ENCODE measurements at places on chromosomes 3 and 15. TPM values are rescaled to one million over a fixed set of nuclear protein-coding genes. Genes with fewer than 3 reads are reported as not detected.

DNA sequence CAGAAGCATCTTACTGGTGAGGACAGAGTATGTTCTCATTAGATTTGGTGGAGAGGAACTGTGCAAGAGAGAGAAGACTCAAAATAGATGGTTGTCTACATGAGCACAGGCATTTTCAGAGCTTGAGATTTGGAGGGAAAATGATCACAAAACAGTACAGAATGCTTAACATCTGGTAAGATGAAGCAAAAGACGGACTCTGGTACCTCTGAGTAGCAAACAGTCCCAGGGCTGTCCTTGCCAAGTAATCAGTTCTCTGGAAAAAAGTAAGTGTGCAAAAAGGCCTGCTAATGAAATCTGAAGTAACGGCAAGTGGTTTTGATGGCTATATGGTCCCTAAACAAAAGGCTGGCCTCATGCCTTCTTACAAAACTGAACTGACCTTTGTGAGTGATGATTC, 414.2 kb downstream of the CNTN4 start:
- no peak overlapping the region for H3K4me3 ChIP-seq
- no peaks in the 10 kb centered on the region for H3K27me3 ChIP-seq
- H3K27ac ChIP-seq: no peak overlapping the region
- DNase-seq: no peak
- no peaks in the 10 kb centered on the region for H3K36me3 ChIP-seq

DNA sequence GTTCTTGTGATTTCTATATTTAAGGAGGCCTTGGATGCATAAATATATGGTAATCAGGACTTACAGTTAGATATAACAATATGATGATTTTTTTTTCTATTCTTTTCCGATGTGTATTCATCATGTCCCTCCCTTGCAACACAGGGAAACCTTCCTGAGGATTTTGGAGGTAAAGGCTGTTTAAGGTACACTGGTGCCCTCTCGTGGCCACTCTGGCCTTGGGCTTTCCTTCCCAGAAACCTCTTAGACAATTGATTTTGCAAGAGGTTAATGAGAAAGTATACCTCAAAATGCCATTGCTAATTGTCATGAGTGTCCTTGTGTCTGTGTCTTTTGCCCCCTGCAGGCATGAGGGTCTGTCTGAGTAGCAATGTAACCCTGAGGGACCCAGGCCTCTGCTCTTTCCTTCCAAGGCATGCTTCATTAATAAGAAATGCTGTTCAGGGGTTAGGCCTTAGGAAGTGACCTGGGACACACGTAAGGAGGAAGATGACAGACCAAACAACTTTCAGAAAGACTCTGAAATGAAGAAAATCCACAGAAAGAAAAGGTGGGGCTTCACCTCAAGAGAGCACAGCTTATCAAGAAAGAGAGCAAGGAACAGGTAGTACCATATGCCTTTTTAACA, 70.3 kb upstream of the PPP2R3A start:
- H3K4me3 ChIP-seq: no peak overlapping the region
- DNase-seq: peak; percentile 80
- no peaks in the 10 kb centered on the region for H3K27me3 ChIP-seq
- no peaks in the 10 kb centered on the region for H3K36me3 ChIP-seq
- no peak overlapping the region for H3K27ac ChIP-seq

DNA sequence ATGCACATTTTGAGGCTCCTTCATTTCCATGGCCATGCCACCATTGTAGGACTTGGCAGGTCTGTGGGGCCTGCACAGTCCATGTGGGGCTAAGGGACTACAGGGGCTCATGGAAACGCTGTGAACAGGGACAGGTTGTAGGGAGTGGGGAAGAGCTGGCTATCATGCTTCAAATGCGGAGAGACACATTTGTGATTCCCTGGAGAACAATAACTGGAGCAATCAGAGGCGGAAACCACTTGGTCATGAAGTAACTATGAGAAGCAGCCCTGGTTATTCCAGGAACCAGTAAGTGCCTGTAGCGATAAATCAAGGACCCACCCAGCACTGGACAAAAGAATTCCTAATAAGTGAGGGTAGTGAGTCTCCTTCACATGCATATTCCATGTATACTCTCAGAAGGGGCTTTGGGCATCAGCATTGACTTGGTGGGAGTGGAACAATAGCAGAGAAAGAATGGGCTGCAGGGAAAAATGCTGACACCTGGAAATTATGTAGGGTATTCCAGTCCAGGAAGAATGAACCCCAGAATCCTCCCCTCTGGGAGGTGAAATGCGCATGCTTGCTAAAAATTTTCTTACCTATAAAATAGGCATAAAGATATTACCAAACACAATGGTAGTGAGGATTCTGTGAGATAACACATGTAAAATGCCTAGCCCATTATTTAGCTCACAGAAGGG, 251.4 kb upstream of the ROPN1 start:
- no peak overlapping the region for H3K27ac ChIP-seq
- DNase-seq: no peak
- no peaks in the 10 kb centered on the region for H3K27me3 ChIP-seq
- peaks cover 4% of the 10 kb centered on the region for H3K4me1 ChIP-seq
- H3K36me3 ChIP-seq: no peaks in the 10 kb centered on the region
- H3K4me3 ChIP-seq: no peak overlapping the region

GRCh38 chr15:51135276-51135675, 40.6 kb upstream of the TNFAIP8L3 start:
- no peaks in the 10 kb centered on the region for H3K27me3 ChIP-seq
- H3K4me1 ChIP-seq: no peaks in the 10 kb centered on the region
- H3K36me3 ChIP-seq: no peaks in the 10 kb centered on the region

GRCh38 chr3:105806359-105806758, 62.5 kb downstream of the CBLB start:
- peaks cover 17% of the 10 kb centered on the region for H3K4me1 ChIP-seq
- no peak overlapping the region for H3K4me3 ChIP-seq
- no peaks in the 10 kb centered on the region for H3K27me3 ChIP-seq

GRCh38 chr15:78811124-78811824, at the start of gene ADAMTS7:
ADAMTS7 (minus strand) TSS chr15:78811464; CDS start chr15:78811220, 244 bp downstream.
- peak; percentile 84 for DNase-seq
- no peaks in the 10 kb centered on the region for H3K36me3 ChIP-seq
- peaks cover 15% of the 10 kb centered on the region for H3K4me1 ChIP-seq
- H3K27me3 ChIP-seq: no peaks in the 10 kb centered on the region
- H3K4me3 ChIP-seq: peak within 1 kb of the TSS; percentile 67
- H3K27ac ChIP-seq: peak within 1 kb of the TSS; percentile 88

- no peak overlapping the region for H3K27ac ChIP-seq
- H3K4me3 ChIP-seq: no peak overlapping the region
- no peaks in the 10 kb centered on the region for H3K4me1 ChIP-seq
- DNase-seq: no peak
- no peaks in the 10 kb centered on the region for H3K36me3 ChIP-seq
Measured at GRCh38 chr3:71492974-71493771, 90.4 kb downstream of the FOXP1 start.

DNA sequence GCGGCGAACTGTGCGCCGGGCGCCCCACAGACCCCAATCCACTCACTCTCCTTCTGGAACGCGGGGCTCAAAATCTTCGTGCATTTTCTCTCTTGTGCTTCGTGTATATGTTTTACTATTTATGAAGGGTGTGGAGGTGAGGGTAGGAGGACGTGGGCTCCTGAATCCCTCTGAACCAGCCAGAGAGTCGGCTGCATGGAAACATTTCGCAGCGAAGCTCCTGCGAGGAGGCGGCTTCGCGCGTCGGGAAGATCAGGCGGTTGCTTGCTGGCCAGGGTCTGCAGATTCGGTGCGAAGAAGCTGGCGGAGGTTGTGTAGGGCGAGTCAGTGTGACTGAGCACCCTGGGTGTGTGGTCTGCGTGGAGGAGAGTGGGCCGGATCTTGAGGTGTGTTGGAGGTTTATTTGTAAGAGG, 1.1 kb downstream of the CNTN4 start:
- DNase-seq: peak; percentile 42
- H3K27me3 ChIP-seq: peaks cover 47% of the 10 kb centered on the region
- H3K27ac ChIP-seq: no peak overlapping the region
- no peaks in the 10 kb centered on the region for H3K36me3 ChIP-seq
- peak overlapping the region; percentile 58 for H3K4me3 ChIP-seq

GRCh38 chr3:25768851-25769250, 14.4 kb downstream of the NGLY1 start:
- no peaks in the 10 kb centered on the region for H3K4me1 ChIP-seq
- peaks cover 7% of the 10 kb centered on the region for H3K36me3 ChIP-seq
- no peaks in the 10 kb centered on the region for H3K27me3 ChIP-seq
- DNase-seq: no peak
- no peak overlapping the region for H3K4me3 ChIP-seq

- no peak overlapping the region for H3K4me3 ChIP-seq
- H3K4me1 ChIP-seq: no peaks in the 10 kb centered on the region
- H3K36me3 ChIP-seq: no peaks in the 10 kb centered on the region
Measured at GRCh38 chr3:173066044-173067004, 74.7 kb downstream of the SPATA16 start.

DNA sequence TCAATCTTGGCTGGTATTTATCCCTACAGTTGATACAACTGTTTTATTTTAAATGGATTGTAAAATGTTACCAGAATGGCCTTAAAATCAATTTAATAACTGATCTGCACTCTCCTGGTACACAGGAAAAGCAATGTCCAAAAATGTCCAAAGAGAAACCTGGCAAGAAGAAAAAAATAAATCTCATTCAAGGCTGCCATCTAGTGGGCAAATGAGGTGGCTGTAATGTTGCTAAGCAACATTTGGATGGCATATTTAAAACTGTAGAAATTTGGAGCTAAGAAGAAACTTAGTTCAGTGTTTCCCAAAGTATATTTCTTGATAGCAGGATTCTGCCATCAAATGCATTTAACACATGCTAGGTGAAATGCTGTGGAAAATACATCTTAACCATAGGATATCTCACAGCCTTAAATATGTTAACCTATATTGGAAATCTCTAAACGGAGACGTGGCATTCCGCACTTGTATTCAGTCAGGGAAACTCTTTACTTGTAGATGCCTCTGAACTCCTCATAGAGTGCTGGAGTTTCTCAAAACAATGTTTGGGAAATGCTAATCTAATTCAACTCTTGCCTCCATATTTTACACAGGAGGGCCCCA, 216.8 kb downstream of the ERC2 start:
- H3K4me1 ChIP-seq: no peaks in the 10 kb centered on the region
- peak; percentile 82 for DNase-seq
- H3K27me3 ChIP-seq: no peaks in the 10 kb centered on the region
- no peak overlapping the region for H3K27ac ChIP-seq
- H3K36me3 ChIP-seq: no peaks in the 10 kb centered on the region

GRCh38 chr15:58988006-58988785, 733 bp downstream of the RNF111 start:
- peaks cover 3% of the 10 kb centered on the region for H3K36me3 ChIP-seq
- H3K27me3 ChIP-seq: no peaks in the 10 kb centered on the region
- H3K27ac ChIP-seq: peak overlapping the region; percentile 85

- no peak overlapping the region for H3K4me3 ChIP-seq
- H3K4me1 ChIP-seq: peaks cover 45% of the 10 kb centered on the region
- no peaks in the 10 kb centered on the region for H3K36me3 ChIP-seq
- DNase-seq: no peak
- no peak overlapping the region for H3K27ac ChIP-seq
- no peaks in the 10 kb centered on the region for H3K27me3 ChIP-seq
Measured at GRCh38 chr3:14845180-14845579, 26.4 kb downstream of the FGD5 start.

DNA sequence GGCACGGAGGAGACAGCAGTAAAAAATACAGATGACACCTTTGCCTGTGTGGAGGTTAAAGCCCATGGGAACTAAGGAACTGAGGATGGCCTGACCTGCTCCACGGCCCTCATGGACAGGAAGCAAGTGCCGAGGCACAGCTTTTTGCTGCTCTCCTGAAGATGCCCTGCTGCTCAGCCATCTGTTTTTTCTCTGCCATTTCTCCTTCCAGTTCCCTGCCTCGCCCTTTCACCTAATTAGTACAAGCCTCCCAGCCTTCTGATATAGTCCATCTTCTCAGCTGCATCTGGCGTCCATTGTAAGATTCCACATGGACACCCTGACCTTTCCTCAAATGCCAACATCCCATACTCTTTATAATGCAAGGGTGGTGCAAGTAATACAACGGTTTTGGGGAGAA, 11.8 kb upstream of the CXCR6 start:
- no peak overlapping the region for H3K27ac ChIP-seq
- peaks cover 29% of the 10 kb centered on the region for H3K36me3 ChIP-seq
- H3K4me1 ChIP-seq: peaks cover 5% of the 10 kb centered on the region
- H3K27me3 ChIP-seq: no peaks in the 10 kb centered on the region
- no peak for DNase-seq
- no peak overlapping the region for H3K4me3 ChIP-seq

DNA sequence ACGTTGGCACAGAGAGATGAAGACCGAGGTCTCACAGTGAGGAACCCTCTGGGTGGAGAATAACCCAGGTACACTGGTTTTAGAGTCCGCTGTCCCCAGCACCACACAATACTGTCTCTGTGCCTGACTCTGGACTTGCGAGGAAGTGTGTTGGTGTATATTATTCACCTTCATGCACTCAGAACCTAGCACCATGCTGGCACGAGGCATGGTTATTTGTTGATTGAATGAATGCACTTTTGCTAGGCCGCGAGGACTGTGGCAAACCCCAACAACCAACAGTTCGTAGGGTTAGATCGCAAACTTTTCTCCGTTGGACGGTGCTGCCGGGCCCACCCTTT, 484 bp upstream of the C3orf52 start:
- H3K4me3 ChIP-seq: peak overlapping the region; percentile 16
- peak overlapping the region; percentile 75 for H3K27ac ChIP-seq
- H3K36me3 ChIP-seq: no peaks in the 10 kb centered on the region
- DNase-seq: no peak

GRCh38 chr15:101528108-101528916, 38.8 kb upstream of the PCSK6 start:
- H3K27ac ChIP-seq: no peak overlapping the region
- no peaks in the 10 kb centered on the region for H3K36me3 ChIP-seq
- H3K4me3 ChIP-seq: no peak overlapping the region

DNA sequence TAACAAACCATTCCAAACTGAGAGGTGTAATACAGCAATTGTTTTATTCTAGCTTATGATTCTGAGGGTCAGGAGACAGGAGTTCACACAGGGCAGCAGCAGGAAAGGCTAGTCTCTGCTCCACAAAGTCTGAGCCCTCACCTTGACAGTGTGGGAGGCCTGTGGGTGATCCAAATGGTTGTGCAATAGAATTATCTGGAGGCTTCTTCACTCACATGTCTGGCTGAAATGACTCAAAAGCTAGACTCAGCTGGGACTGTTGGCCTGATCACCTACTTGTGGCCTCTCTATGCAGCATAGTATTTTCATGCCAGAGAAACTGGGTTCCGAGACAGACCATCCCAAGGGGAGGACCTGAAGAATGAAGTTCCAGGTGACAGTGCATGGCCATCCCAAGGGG, 233.9 kb upstream of the UBE2E2 start:
- H3K27me3 ChIP-seq: no peaks in the 10 kb centered on the region
- DNase-seq: no peak
- no peak overlapping the region for H3K4me3 ChIP-seq
- H3K4me1 ChIP-seq: no peaks in the 10 kb centered on the region
- H3K36me3 ChIP-seq: no peaks in the 10 kb centered on the region
- no peak overlapping the region for H3K27ac ChIP-seq

DNA sequence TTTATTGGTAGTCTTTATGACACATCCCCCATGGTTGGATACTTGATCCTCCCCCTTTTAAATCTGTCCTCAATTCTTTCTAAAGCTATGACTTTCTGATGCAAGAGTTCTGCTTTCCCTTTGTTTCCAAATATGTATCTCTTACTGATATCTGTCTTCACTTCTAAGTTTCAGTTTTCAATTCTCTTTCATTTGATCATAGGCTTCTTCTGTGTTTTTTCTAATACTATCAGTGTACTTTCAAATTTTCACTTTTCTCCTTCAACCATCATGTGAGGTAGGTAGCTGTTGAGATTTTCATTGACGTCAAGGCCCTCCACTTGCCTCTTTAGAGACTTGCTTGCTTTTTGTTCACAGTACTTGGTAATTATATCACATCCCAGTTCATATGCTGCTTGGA, 436.5 kb downstream of the CNTN4 start:
- no peaks in the 10 kb centered on the region for H3K27me3 ChIP-seq
- no peak overlapping the region for H3K4me3 ChIP-seq

The SHF gene
- total RNA-seq: 4.6 TPM

The LSAMP gene
- total RNA-seq: 16.8 TPM

The HESX1 gene
- 0.89 TPM for total RNA-seq

The C3orf85 gene
- total RNA-seq: not detected

The ACP3 gene
- total RNA-seq: 19.9 TPM

The RABL3 gene
- 17.1 TPM for total RNA-seq

All from lung (tissue), 17 donors.